ENCODE measurements at places on chromosomes 2 and 18. TPM values are rescaled to one million over a fixed set of nuclear protein-coding genes. Genes with fewer than 3 reads are reported as not detected.
A peak's percentile ranks its signal among the peaks of the same experiment; 100 is the strongest.

DNA sequence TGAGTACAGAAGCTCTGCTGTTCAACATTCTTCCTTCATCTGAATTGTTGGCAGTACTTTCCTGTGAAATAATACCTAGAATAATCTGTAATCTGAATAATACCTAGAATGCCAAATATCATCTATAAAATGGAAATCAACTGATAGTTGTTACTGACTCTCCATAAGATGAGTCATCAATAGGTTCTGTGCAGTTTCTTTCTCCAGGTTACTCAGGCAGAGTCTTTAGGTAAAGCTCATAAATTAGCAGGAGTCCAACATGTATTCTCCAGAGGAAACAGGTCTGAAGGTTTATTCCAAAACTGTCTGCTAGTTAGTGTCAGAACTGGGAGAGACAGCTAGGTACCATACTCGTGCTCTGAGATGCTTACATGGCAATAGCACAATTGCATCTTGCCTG lies 282.0 kb upstream of the MAP2 start:
- DNase-seq, result no peak
- no peaks in the 10 kb centered on the region for H3K4me1 ChIP-seq
- no peak overlapping the region for H3K4me3 ChIP-seq
- H3K27ac ChIP-seq, result no peak overlapping the region

- no peak overlapping the region for H3K4me3 ChIP-seq
- H3K27ac ChIP-seq, result no peak overlapping the region
- H3K36me3 ChIP-seq, result no peaks in the 10 kb centered on the region
- no peak for DNase-seq
- H3K27me3 ChIP-seq, result no peaks in the 10 kb centered on the region
- H3K4me1 ChIP-seq, result no peaks in the 10 kb centered on the region
These were observed 27.1 kb downstream of the MTERF4 start for GRCh38 chr2:241074901-241075540.

Gene TEX51
- not detected for polyA plus RNA-seq

Gene C2orf66
- polyA plus RNA-seq, result not detected

Gene SYT4
- not detected for polyA plus RNA-seq

DNA sequence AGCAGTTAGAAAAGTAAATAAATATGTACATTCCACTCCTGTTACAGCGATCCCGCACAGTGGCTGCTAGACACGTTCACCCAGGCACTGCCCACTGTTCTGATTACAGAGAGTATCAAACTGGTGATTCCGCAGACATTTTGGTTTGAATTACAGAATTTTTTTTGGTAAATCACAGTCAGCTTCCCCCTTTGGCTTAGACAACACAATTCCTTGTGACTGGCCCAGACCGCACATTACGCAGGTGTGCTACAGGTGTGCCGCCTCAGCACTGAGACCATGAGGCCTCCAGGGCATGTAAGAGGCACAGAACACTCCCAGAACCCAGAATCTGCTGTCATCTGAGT lies 112.3 kb downstream of the PXDN start:
- DNase-seq, result no peak
- no peaks in the 10 kb centered on the region for H3K4me1 ChIP-seq
- no peaks in the 10 kb centered on the region for H3K36me3 ChIP-seq
- H3K4me3 ChIP-seq, result no peak overlapping the region
- no peak overlapping the region for H3K27ac ChIP-seq

DNA sequence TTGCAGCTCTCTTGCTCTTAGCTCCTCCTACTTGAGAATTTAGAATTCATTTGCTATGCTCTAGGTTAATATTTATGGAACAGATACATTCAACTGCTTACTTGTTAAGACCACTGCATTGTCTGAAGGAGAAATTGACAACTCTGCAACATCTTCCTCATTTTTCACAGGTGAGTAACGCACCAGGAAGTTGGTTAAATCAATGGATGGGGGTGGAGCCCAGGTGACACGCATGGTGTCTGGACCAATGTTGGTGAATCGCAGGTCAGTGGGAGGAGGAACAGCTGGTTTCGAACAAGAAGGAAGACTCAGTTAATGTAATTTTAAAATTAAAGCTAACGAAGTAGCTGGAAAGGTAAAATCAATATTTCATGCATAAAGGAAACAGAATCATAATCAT lies 44.3 kb downstream of the FN1 start:
- H3K36me3 ChIP-seq, result no peaks in the 10 kb centered on the region
- no peak overlapping the region for H3K27ac ChIP-seq
- no peaks in the 10 kb centered on the region for H3K27me3 ChIP-seq

GRCh38 chr18:54878659-54879358 lies 50.5 kb downstream of the RAB27B start:
- H3K4me1 ChIP-seq, result no peaks in the 10 kb centered on the region
- H3K4me3 ChIP-seq, result no peak overlapping the region

- H3K4me1 ChIP-seq, result peaks cover 11% of the 10 kb centered on the region
- H3K36me3 ChIP-seq, result peaks cover 35% of the 10 kb centered on the region
- no peaks in the 10 kb centered on the region for H3K27me3 ChIP-seq
- no peak overlapping the region for H3K4me3 ChIP-seq
- DNase-seq, result peak; percentile 41
These were observed 16.8 kb downstream of the ARID5A start for GRCh38 chr2:96553176-96553956.

GRCh38 chr18:74562775-74563174 lies 28.5 kb downstream of the CNDP1 start:
- H3K36me3 ChIP-seq, result no peaks in the 10 kb centered on the region
- no peak overlapping the region for H3K4me3 ChIP-seq
- no peak for DNase-seq
- H3K27me3 ChIP-seq, result no peaks in the 10 kb centered on the region
- no peaks in the 10 kb centered on the region for H3K4me1 ChIP-seq

Gene ETAA1
- 6.2 TPM for polyA plus RNA-seq

- H3K4me3 ChIP-seq, result no peak overlapping the region
- H3K27ac ChIP-seq, result no peak overlapping the region
- no peaks in the 10 kb centered on the region for H3K36me3 ChIP-seq
- no peaks in the 10 kb centered on the region for H3K27me3 ChIP-seq
These were observed 217.9 kb upstream of the ITGA4 start for GRCh38 chr2:181239201-181239799.

DNA sequence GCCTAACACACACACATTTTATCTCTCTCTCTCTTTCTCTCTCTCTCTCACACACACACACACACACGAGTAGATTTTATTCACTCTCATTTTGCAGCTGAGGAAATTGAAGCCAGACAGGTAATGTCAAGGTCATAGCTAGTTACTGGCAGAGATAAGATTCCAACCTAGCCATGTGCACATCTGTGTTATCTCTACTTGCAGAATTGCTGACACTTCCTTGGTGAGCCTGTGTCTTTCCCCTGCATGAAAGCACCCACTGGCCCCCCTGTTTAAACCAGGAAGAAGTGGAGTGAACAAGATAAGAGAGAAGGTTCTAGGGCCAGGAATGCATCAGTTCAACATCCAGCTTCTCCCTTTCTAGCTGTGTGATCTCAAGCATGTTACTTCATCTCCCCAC lies 423.7 kb downstream of the TXNL1 start:
- H3K36me3 ChIP-seq, result no peaks in the 10 kb centered on the region
- H3K4me1 ChIP-seq, result no peaks in the 10 kb centered on the region
- no peak overlapping the region for H3K27ac ChIP-seq
- DNase-seq, result no peak
- H3K4me3 ChIP-seq, result no peak overlapping the region

Gene C1QL2
- not detected for polyA plus RNA-seq

DNA sequence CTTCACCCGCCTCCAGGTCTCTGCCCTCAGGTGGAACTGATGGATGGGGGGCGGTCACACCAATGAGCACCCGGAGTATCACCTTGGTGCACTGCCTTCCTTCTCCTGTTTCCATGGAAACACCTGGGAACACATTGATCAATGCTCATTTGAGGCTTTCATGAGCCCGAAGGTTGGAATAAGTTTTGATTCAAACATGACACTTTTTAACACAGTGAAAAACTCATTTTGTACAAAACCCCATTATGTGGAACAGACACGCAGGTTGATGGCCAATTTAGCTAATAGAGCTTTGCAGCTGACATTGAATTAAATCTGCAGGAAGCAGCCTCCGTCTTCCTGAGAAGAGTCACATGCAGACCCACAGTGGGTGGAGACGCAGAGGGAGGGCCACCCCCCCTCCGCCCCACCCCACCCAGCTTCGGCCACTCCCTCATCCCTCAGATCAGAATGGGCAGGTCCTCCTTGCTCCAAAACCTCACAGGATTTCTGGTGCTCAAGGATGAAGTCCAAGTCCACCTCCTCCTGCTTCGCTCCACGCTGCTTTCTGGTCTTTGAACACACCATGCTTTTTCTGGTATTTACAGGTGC lies 96.0 kb upstream of the MYCN start:
- H3K27ac ChIP-seq, result no peak overlapping the region
- DNase-seq, result no peak
- H3K4me1 ChIP-seq, result no peaks in the 10 kb centered on the region
- H3K4me3 ChIP-seq, result no peak overlapping the region
- H3K27me3 ChIP-seq, result no peaks in the 10 kb centered on the region

- H3K4me1 ChIP-seq, result peaks cover 8% of the 10 kb centered on the region
- no peaks in the 10 kb centered on the region for H3K36me3 ChIP-seq
- DNase-seq, result peak; percentile 92
- H3K4me3 ChIP-seq, result no peak overlapping the region
- peaks cover 6% of the 10 kb centered on the region for H3K27me3 ChIP-seq
- H3K27ac ChIP-seq, result no peak overlapping the region
These were observed 3.6 kb upstream of the ARL4C start for GRCh38 chr2:234500394-234501006.

Gene SLC9A2
- not detected for polyA plus RNA-seq

GRCh38 chr2:235157746-235158482 lies 206.1 kb downstream of the SH3BP4 start:
- DNase-seq, result no peak
- H3K4me3 ChIP-seq, result no peak overlapping the region
- no peaks in the 10 kb centered on the region for H3K27me3 ChIP-seq
- H3K27ac ChIP-seq, result no peak overlapping the region
- no peaks in the 10 kb centered on the region for H3K36me3 ChIP-seq

DNA sequence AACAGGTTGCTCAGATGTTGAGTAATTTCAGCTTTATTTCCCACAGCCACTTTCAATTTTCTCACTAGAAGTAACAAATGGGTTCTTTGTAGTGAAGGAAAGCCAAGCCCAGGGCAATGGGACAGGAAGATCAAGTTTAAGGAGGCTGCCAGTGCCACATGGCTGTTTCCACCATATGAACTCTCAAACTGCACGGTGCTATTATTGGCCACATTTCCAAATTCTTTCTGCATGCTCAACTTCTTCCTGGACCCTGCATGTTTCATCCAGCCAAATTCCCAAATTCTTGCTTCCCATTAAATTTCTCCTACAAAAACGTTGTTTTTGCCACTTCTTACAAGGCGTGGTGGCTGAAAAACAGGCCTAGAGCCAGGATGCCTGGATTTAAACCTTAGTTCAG lies 193.3 kb upstream of the SPHKAP start:
- no peaks in the 10 kb centered on the region for H3K36me3 ChIP-seq
- no peak overlapping the region for H3K4me3 ChIP-seq
- no peaks in the 10 kb centered on the region for H3K4me1 ChIP-seq
- no peak overlapping the region for H3K27ac ChIP-seq
- no peaks in the 10 kb centered on the region for H3K27me3 ChIP-seq

GRCh38 chr2:173590276-173590861 lies 235.7 kb downstream of the CDCA7 start:
- no peaks in the 10 kb centered on the region for H3K27me3 ChIP-seq
- H3K36me3 ChIP-seq, result no peaks in the 10 kb centered on the region
- DNase-seq, result no peak
- no peak overlapping the region for H3K4me3 ChIP-seq
- H3K27ac ChIP-seq, result no peak overlapping the region
- no peaks in the 10 kb centered on the region for H3K4me1 ChIP-seq

DNA sequence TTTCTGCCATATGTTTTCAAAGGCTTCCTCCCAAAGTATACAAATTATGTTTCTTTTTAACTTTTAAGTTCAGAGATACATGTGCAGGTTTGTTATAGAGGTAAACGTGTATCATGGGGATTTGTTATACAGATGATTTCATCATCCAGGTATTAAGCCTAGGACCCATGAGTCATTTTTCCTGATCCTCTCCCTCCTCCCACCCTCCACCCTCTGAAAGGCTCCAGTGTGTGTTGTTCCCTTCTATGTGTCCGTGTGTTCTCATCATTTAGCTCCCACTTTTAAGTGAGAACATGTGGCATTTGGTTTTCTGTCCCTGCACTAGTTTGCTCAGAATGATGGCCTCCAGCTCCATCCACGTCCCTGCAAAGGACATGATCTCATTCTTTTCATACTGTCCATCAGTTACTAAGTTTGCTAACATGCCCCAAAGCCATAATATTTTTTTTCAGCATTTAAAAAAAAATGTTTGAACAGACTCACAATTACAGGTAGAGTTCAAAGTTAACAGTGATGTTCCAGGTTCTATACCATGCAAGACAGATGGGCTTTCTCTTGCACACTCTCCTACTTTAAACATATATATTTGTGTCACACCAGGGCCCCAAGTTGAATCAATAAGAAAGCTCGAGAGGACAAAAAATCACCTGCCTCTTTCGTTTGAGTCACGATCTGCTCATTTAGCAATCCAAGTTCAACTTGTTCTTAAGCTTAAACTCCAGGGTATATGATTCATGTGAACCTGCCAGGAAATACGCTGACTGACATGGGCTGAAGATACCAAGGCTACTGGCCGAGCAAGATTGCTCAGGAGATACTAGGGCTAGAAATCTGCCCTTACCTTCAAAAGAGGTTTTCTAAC lies 77.6 kb downstream of the AP1S3 start:
- H3K36me3 ChIP-seq, result no peaks in the 10 kb centered on the region
- H3K27ac ChIP-seq, result no peak overlapping the region
- H3K27me3 ChIP-seq, result no peaks in the 10 kb centered on the region
- DNase-seq, result no peak

DNA sequence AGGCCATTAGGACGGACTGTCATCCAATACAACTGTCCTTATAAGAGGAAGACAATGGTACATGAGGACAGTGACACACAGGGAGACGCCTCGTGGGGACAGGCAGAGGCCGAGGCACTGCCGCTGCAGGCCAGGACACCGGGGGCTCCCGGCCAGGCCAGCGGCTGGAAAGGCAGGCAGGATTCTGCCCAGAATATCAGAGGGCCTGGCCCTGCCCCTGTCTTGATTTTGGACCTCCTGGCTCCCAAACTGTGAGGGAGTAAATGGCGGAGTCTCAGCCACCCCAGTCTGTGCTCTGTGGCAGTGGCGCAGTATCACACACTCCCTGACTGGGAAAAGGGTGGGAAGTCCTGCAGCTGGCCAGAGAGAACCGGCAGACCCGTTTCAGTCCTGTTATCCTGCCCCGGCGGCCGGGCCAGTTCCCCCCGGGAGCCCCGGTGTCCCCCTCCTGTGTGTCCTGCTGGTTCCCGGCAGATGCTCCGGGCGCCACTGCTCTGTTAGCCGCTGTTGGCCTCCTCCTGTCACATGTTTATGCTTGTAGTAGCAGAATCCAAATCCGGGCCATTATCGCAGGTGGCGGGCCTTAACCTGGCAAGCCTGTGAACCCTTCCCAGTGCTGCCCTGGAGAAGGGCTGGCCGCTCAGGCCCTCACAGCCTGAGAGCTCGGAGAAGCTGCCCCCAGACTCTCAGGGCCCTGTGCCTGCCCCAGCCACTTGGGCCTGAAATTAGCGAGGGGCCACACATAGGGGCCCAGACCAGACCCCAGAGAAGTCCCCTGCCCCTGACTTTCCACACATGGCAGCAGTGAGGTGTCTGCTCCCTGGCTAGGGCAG lies 31.4 kb upstream of the TAF1B start:
- H3K36me3 ChIP-seq, result no peaks in the 10 kb centered on the region
- H3K27ac ChIP-seq, result no peak overlapping the region
- DNase-seq, result no peak
- H3K4me1 ChIP-seq, result peaks cover 10% of the 10 kb centered on the region

All from B cell (primary cell).